ENCODE measurements at places on chromosomes 16 and 17.
A peak's percentile ranks its signal among the peaks of the same experiment; 100 is the strongest.

GRCh38 chr17:1673041-1673785 lies 11.5 kb downstream of the PRPF8 start:
- DNase-seq: peak; percentile 26

- DNase-seq: no peak
Measured at GRCh38 chr16:13061691-13062090, 160.3 kb downstream of the SHISA9 start.

DNA sequence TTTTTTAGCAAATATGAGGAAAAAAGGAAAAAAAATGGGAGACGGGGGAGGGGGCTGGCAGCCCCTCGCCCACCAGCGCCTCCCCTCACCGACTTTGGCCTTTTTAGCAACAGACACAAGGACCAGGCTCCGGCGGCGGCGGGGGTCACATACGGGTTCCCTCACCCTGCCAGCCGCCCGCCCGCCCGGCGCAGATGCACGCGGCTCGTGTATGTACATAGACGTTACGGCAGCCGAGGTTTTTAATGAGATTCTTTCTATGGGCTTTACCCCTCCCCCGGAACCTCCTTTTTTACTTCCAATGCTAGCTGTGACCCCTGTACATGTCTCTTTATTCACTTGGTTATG lies 1.2 kb upstream of the TMEM88 start:
- DNase-seq: no peak

GRCh38 chr16:88888461-88889387 lies 22.3 kb upstream of the PABPN1L start:
- DNase-seq: no peak

GRCh38 chr16:55248494-55248893 lies 75.5 kb upstream of the IRX6 start:
- no peak for DNase-seq

DNA sequence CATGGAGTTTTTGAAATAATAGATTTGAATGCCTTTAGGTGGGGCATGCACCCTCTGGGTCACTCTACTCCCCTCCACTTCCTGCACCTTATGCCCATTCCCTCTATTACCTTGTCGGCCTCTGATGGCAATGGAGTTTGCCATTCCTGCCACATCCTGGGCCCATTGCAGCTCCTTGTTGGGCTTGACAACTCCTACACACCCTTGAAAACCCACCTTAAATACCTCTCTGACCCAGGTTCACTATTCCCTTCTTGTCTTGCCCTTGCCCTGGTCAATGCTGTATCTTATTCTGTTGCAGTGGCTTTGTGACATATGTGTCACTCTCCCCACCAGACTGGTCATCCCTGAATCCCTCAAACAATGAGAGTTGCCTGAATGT lies 2.4 kb downstream of the CCR7 start:
- no peak for DNase-seq

GRCh38 chr16:8655184-8655717 lies 19.2 kb upstream of the ABAT start:
- DNase-seq: peak; percentile 74

- peak; percentile 34 for DNase-seq
Measured at GRCh38 chr17:40707745-40708144, 4.2 kb upstream of the KRT24 start.

DNA sequence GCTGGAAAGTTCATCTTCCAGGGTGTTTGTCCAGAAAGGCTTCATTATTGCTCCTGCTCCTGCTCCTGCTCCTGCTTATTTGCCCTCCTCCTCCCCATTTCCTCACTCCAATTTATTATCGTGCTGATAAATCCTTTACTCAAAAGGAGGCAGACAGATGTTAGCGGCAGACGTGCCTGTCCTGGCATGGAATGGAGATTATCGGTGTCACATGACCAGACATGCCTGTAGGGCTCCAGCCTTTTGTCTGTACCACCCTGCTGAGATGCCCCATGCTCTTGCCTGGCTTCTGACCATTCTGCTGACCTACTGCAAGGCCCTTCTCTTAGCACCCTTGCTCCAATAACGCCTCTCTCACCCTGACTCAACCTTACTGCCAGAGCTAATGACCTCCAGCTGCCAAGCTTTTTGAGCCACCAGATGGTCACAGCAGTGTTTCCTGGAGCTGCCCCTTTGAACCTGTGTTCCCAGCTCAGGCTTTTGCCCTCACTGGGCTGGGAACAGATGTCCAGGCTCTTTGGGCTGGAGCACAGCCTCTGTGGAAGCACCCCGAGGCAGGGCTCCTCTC lies 12.8 kb downstream of the DNAH9 start:
- DNase-seq: no peak

- DNase-seq: no peak
Measured at GRCh38 chr17:45104907-45105624, 27.2 kb downstream of the PLCD3 start.

- no peak for DNase-seq
Measured at GRCh38 chr16:49767414-49767813, 88.5 kb downstream of the ZNF423 start.
